Astrocyte (in vitro differentiated cells and primary cell): ENCODE measurements at places on chromosomes 16 and 17.

DNA sequence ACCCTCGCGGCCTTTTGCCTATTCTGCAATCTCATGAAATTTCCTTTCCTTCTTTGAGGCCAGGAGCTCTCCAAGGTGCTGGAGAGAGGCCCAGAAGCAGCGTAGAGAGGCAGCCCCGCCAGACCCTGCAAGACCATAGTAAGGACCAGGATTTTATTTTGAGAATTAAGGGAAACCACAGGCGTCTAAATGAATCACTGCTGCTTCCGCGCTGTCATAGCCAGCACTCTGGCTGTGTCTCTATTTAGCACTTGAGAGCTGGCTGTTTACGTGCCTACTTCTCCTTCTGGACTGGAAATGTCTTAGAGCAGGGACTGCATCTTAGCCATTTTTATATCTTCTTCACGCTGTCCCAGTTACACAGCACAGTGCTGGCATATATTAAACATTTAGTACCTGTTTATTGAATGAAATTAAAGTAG, 37.6 kb upstream of the PIRT start:
- no peak for DNase-seq

DNA sequence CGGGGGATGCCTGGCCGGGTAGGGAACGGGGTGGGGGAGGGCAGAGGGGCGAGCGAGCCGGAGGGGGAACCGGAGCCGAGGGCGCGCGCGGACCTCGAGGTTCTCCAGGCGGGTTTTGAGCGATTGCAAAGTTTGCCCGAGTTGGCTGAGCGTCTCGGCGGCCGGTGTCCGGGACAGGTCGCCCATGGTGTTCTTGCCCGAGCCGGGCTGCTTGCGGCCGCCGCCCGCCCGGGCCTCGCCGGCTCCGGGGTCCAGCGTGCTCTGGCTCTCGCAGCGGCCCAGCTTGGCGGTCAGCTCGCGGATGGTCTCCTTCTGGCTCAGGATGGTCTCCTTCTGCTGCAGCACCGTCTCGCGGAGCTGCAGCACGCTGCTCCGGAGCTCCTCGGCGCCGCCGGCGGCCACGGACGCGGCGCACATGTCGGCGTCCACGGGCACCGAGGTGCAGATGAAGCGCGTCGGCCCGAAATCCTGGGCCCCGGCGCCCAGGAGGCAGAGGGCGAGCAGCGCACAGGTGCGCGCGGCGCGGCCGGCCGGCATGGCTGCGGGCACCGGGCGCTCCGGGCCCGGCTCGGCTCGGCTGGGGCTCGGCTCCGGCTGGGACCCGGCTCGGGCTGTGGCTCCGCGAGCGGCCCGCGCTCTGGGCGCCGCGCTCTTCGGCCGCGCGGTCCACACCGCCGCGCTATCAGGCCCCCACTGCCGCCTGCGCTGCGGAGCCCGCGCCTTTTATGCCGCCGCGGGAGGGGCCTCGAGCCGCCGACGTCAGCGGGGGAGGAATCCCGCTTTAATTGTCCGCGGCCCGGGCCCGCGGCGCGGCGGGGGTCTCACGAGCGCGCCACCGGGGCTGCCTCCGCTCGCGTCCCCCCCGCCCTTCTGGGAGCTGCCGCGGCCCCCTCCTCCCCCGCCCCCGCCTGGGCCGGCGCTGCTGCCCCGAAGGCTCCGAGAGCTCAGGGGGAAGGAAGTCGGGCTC, at the start of gene NPTX1:
Gene NPTX1, minus strand, starts transcription at position 698 of the 967 bp plus-strand sequence. Its CDS starts 161 bp downstream, at position 537.
- DNase-seq: no peak

GRCh38 chr17:37176723-37177122, 199.1 kb upstream of the C17orf78 start:
- DNase-seq: peak; percentile 57

- DNase-seq: no peak
Observed at GRCh38 chr16:88578446-88579313, 8.5 kb downstream of the ZC3H18 start.

DNA sequence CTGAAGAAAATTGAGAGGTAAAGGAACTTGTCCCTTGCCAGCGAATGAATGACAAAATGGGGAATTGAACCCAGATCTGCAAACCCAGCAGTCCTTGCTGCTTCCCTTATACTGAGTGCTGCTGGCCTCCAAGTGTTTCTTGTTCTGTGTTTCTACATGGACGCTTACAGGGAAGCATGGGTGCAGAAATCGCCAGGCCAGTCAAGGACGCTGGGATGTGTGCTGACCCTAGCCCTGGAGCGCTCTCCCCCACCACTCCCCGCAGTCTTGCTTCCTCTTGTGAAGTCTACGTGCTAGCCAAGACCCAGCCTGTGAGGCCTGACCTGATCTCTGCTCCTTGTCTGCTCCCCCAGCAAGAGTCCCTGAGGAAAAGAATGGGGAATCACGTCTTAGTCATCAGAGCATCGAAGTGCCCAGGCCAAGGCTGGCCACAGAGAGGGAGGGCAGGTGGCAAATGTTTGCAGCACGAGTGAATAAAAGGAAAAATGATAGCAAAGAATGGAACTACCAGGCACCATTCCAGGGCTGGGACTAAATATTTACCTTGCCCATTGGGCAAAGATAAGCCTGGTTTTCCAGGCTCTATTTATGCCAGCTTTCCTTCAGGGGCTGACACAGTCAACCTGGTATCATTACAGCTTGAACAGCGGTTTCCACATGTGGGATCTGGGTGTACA, 17.4 kb downstream of the CA4 start:
- no peak for DNase-seq

DNA sequence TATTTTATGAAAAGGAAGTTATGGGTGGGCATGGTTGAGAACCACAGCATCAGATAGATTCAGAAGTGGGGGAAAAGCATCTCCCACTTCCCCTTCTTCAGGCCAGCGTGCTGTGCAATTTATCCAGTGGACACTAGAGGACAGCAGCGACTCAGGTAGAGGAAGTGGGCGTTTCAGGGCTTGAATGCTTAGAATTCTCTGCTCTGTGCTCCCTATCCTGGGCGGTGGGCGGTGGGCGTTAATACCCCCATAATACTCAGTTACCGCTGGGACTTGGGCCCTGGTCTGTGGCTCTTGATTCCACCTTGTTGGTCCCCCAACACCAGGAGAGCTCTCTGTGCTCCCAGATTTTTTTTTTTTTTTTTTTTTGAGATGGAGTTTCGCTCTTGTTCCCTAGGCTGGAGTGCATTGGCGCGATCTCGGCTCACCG, 3.7 kb upstream of the LYZL6 start:
- DNase-seq: peak; percentile 14

DNA sequence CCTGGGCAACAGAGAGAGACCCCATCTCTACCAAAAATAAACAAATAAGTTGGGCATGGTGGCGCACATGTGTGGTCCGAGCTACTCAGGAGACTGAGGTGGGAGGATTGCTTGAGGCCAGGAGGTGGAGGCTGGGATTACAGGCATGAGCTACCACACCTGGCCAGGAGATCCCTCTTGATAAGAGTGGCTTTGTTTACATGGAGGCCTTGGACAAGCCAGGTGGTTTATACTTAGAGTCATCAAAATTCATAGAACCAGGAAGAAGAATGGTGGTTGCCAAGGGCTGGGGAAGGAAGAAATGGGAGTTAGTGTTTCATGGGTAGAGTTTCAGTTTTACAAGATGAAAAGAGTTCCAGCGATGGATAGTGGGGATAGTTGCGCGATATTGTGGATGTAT, 8.8 kb upstream of the ZFP1 start:
- no peak for DNase-seq

DNA sequence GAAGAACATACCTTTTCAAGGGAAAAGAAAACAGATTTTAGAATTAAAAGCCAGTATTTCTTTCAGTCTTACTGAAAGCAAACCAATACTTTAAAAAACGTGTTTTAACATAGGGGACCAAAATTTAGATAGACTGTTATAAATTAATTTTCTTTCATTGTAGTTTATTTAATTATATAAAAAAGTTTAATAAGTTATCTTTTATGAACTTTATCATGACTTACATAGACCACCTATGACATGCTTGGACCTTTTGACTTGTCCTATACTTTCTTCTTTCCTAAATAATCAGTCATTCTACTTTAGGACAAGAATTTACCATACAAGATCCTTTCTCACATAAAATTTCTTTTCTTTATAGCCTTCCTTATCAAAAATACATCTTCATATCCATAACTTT, 102.0 kb upstream of the HAS3 start:
- no peak for DNase-seq

DNA sequence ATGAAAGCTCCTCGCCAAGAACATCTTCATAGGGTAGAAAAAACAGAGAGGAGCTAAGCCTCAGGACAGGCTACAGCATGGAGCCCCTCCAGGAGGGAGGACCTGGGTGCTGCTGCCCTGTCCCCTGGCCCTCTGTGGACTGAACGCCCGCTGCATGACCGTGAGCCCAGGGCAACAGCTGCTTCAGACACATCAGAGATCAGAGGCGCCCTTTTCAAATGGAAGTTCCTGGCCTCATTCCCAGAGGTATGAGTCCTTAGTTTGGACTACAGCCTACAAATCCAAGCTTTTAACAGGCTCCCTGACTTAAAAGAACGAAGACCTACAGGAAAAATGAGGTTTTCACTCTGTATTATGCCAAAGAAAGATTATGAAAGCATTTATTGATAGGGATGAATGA, 48.5 kb downstream of the ZNF18 start:
- DNase-seq: peak; percentile 84

- no peak for DNase-seq
Observed at GRCh38 chr17:32503251-32504165, 16.7 kb downstream of the CDK5R1 start.

GRCh38 chr17:83144421-83145357, 65.3 kb downstream of the METRNL start:
- no peak for DNase-seq

DNA sequence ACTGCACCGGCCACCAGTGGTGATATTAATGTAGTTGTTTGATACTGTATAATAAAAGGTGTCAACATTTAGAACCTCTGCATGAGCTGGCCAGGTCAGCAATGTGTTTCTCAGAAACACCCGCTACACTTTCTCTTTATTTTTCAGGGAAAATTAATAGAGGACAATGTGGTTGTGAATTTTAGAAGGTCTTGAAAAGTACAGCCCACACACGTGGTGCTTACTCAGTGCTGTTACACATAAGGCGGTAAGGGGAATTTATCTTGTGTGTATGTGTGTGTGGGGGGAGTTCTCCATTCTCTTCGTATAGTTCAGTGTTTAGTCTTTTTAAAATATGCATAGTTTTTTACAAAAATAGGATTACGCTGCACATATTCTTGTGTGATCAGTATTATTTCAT, 4.4 kb upstream of the ZFP1 start:
- no peak for DNase-seq

- no peak for DNase-seq
Observed at GRCh38 chr17:67364847-67365737, 1.3 kb downstream of the PSMD12 start.
